Left lobe of liver (tissue), 2 donors: ENCODE measurements at places on chromosomes 2 and 18. TPM values are rescaled to one million over a fixed set of nuclear protein-coding genes. Genes with fewer than 3 reads are reported as not detected.

- DNase-seq = no peak
These were observed 10.7 kb upstream of the WDSUB1 start for GRCh38 chr2:159297042-159297707.

DNA sequence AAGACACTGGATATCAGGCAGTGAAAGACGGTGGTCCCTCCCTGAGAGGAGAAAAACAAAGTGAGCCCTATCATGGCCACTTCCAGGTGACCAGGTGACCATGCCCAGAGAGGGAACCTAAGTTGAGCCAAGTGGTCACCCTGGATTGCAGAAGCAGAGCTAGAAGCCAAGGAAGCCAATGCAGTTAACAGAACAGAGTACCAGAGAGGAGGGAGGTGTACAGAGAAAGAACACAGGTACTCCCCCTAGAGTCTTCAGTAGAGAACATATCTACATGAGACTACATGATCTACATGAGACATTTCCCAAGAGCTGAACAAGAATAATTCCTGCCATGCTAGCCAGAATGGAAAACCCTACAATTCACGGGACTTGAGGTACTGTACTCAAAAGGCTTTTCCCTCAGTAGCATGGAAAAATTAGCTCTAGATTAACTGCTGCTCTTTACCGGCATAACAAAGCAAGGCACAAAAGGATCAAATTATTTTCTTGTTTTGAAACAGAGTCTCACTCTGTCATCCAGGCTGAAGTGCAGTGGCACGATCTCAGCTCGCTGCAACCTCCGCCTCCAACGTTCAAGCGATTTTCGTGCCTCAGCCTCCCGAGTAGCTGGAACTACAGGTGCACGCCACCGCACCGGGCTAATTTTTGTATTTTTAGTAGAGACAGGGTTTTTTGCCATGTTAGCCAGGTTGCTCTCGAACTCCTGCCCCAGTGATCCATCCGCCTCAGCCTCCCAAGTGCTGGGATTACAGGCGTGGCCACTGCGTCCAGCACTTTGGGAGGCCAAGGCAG lies 23.5 kb downstream of the ROCK2 start:
- no peak for DNase-seq

DNA sequence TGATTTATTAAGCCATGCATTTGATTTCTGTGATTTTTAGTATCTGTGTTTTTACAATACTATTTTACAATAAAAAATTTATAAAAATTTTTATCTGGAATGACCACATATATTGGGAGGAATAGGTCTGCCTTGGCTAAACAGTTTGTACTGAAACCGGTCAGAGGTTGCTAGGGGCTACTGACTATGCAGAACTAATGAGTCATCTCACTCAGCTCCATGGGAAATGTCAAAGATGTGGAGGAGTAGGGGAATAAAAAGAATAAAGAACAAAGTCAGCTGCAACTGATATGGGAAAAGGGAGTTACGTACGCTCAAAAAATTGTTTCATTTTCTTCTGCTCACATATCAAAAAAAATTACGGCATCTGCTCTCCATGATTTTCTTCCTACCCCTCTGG lies 8.6 kb upstream of the TMEM163 start:
- no peak for DNase-seq

DNA sequence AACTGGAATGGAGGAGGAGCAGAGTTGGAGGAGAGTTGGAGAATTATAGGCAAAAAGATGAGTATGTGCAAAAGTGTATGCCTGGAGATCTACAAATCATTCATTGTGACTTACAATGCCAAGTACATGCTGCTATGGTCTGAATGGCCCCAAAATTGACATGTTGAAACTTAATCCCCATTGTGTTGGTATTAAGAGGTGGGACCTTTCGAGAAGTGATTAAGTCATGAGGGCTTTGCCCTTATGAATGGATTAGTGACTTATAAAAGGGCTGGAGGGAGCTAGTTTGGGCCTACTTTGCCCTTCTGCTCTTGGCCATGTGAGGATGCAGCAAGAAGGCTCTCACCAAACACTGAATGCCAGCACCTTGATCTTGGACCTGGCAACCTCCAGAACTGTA lies 6.3 kb upstream of the RBMS1 start:
- DNase-seq = no peak

- no peak for DNase-seq
These were observed 57.0 kb downstream of the CUL3 start for GRCh38 chr2:224528171-224528570.

NUP35 gene
- total RNA-seq = 9.5 TPM

NAT8 gene
- 26.3 TPM for total RNA-seq
